ENCODE measurements at places on chromosomes 1 and 21.

- DNase-seq: no peak
Observed at GRCh38 chr1:4002741-4003140, 102.7 kb upstream of the C1orf174 start.

DNA sequence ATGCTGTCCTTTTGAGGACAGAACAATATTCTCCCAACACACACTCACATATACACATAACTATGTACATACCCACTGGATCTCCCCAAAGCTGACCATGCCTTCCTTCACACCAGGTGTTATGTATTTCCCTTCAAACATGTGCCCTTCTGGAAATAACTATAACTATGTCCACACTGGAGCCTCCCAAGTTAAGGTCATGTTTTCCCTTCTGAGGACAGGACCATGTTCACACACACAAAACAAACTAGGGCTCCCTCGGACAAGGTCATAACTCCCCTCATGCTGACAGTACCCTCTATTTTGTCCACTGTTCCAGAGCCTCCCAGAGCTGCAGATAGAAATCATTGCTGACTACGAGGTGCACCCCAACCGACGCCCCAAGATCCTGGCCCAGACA is 7.8 kb downstream of the MMACHC start:
- no peak for DNase-seq

GRCh38 chr1:26529655-26530409 is at the start of gene RPS6KA1:
TSS of gene RPS6KA1 (plus strand) at chr1:26529761. CDS start at chr1:26529921, 160 bp downstream.
- peak; percentile 88 for DNase-seq

GRCh38 chr1:213828867-213829266 is 158.9 kb upstream of the PROX1 start:
- no peak for DNase-seq

- DNase-seq: no peak
Observed at GRCh38 chr1:67189953-67190352, 23.7 kb downstream of the IL23R start.

DNA sequence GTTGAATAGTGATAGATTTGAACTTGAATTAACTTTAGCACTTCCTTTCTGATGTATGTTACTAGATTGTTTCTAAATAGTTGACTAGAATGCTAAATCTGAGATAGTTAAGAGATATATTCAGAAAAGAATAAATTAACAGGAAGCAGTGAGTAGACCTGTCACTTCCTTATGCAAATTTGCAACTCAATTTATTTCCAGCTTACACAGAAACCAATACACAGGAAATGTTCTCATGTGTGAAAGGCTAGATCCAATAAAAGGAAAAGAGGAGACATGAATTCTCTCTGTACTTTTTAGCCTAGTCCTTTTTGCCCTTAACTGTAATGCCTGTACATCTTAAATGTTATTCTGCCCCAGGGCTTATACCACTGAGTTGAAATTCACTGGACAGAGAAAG is 522.3 kb downstream of the COL11A1 start:
- DNase-seq: no peak

GRCh38 chr1:153790966-153791647 is 15.9 kb downstream of the SLC27A3 start:
- peak; percentile 96 for DNase-seq

GRCh38 chr1:77170687-77171086 is 48.5 kb downstream of the PIGK start:
- no peak for DNase-seq

DNA sequence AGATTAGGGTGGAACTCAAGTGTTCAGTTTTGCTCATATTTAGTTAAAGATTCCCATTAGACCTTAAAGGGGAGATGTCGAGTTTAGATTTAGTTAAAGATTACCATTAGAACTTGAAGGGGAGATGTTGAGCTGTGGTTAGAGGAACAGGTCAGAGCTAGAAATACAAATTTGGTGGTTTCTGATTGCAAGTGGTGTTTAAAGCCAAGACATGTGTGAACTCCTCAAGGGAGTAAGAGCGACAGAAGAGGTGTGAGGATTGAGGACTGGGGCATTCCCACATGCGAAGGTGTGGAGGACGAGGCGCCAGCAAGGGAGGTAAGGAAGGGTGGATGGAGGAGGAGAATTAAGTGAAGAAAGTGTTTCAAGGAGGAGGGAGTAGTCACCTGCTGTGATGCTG is 168.6 kb downstream of the IER5 start:
- DNase-seq: no peak

DNA sequence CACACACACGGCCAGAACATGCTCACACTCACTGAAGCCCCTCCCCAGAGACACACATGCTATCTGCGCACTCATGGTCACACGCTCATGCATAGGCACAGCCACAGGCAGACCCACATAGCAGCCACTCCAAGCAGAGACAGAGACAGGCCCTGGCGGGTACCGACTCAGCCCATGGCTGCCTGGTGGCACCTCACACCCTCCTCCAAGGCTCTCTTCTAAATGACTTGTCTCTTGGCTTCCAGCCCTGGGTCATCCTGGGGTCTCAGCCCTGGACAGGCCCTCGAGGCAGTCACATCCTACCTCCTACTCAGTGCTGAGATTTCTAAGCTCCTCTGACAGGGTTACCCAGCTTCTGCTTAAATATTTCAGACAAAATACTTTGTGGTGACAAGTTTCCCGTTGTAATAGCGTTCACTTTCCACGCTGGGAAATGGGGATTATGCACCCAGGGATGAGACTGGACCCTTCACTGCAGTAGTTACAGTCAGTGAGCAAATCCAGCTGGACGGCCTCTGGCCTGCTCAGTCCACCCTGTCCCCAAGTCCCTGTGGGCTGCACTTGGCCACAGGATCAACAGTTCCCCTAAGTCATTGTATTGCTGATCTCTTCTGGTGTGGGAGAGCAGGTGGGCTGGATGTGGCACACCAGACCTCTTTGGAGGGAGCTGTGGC is 2.9 kb upstream of the NFASC start:
- no peak for DNase-seq

- DNase-seq: no peak
Observed at GRCh38 chr1:162080472-162081015, 11.1 kb downstream of the NOS1AP start.

DNA sequence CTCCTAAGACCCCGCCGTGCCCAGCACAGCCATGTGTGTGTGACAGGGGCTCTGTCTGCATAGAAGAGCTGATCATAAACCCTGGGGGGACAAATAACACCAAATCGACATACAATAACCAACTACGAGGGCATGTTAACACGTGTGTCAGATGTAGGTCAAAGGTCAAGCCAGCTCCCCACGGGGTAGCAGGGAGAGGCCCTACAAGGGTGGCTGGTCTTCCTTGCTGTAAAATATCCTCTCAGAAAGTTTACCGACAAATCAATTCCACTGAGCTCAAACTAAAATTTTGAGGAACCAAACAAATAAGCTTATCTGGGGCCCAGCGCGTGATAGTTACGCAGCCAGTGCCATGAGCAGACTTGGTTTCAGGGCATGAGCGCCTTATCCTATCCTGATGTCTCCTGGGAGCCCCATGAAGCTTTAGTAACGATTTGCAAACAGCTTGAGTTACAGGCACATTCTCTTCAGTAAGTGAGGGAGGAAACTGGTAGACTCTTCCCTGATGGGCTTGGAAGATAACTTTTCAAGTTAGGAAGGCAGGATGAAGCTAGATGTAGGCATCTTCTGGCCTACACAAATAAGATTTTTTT is 2.7 kb upstream of the TMPRSS3 start:
- DNase-seq: no peak

DNA sequence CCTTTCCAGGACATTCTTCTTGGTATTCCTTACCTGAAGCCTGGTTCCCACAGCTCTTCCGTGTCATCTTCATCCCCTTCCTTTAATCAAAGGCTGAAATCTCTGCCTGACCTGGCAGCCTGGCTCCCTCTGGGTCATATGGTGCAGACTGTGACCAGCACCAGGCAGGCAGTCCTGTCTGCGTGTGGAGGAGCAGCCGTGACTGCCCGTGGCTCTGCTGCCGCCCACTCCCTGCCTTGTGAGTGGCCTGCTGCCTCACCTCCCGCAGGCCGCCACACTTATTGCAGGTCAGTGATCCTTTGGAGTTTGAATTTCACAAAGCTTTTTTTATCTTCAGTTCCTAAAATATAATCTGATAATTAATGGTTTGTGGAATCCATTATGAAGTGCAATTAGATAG is 36.2 kb upstream of the EPHA8 start:
- no peak for DNase-seq

GRCh38 chr1:244289991-244290785 is 161.5 kb downstream of the ADSS2 start:
- no peak for DNase-seq

DNA sequence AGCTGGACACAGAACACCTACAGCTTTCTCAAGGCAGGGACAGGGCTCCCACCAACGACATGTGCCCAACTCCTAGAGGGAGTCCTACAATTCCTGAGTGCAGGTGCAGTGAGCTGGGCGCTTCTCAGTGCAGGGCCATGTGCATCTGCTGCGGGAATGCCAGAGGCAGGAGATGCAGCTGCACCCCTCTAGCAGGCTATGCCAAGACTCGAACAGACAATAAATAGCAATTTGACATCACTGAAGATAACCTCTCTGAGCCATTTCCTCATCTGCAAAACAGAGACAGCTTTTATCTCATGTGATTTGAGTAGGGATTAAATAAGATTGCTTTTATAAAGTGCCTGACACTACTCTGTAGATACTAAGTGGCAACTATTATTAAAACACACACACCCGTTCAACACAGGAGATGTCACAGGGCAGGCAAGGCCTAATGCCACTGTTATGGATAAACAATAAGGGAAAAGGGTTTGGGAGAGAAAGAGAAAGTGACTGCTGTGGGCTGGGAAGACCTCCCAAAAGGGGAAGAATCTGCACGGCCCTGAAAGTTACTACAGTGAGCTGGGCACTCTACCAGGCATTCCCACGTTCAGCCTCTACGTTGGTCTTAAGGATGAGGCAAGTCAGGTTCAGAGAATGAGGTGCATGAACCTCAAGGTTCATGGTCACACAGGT is 5.7 kb downstream of the SLC9A1 start:
- no peak for DNase-seq

GRCh38 chr1:47727051-47727696 is 270.0 kb downstream of the TRABD2B start:
- no peak for DNase-seq

GRCh38 chr1:181603735-181604410 is 120.6 kb downstream of the CACNA1E start:
- no peak for DNase-seq

- DNase-seq: no peak
Observed at GRCh38 chr21:39804240-39804639, 59.3 kb downstream of the IGSF5 start.

- no peak for DNase-seq
Observed at GRCh38 chr1:33336580-33336979, 15.7 kb upstream of the A3GALT2 start.

DNA sequence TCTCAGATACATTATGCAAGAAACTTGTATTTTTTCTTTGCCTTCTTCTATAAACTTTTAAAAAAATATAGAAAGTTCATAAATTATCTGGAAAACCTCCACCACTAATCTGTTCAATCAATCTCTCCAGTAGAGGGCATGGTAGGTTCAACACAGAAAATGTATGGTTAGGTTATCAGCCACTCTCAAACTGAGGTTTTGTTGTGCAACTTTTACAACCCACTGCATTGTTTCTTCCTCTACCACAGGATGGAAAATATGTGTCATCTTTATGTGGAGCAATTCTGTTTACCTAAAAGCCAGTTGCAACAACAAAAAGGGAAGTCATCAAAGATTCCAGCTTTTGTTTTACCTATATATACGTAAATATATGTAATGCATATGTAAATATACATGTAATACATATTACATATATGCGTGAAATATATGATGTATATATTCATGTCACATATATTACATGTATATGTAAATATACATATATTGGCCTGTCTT is 3.0 kb upstream of the RGS2 start:
- peak; percentile 57 for DNase-seq

DNA sequence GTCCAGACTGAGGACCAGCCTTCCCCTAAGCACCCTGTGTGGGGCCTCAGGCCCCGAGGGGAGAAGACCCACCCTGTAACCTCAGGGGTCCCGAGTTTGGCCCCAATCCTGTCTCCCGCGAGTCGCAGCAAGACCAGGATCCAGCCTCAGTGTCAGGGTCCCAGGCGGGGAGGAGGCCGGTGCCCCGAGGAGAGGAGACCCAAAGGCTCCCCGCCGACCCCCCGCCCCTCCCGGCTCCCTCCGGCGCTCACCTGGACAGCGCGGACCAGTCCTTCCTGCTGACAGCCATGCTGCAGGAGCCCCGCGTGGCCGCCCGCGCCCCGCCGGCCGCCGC is at the start of gene LAD1:
Gene LAD1 (minus strand): TSS at position 307 of the 334 bp plus-strand sequence. CDS start 18 bp downstream, at position 289.
- DNase-seq: no peak

All from hepatic stellate cell (primary cell).